ENCODE measurements at places on chromosomes 5 and 9.

DNA sequence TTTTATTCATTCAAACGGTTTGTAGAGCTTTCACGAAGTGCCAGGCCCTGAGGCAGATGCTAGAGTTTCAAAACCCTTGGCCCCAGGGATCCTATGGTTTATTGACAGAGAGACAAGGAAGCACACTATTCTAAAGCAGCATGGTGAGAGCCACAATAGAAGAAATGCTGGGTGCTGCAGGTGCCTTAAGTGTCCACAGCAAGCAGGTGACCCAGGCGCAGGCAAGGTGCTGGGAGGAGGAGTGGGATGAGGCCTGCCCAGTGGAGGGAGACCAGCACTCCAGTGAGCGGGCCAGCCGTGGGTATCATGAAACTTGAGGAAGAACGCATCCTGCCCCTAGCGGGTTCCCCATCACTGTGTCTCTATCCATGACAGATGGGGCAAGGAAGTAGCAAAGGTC lies 71.0 kb downstream of the OSMR start:
- no peak for DNase-seq
- H3K4me3 ChIP-seq: no peak overlapping the region
- no peak overlapping the region for H3K27ac ChIP-seq
- no peaks in the 10 kb centered on the region for H3K27me3 ChIP-seq
- no peaks in the 10 kb centered on the region for H3K36me3 ChIP-seq

- no peak overlapping the region for H3K27ac ChIP-seq
- no peak for DNase-seq
- no peaks in the 10 kb centered on the region for H3K27me3 ChIP-seq
- no peaks in the 10 kb centered on the region for H3K4me1 ChIP-seq
- no peaks in the 10 kb centered on the region for H3K36me3 ChIP-seq
- H3K4me3 ChIP-seq: no peak overlapping the region
These were observed 87.1 kb downstream of the AMBP start for GRCh38 chr9:113990975-113991471.

GRCh38 chr5:107766972-107767371 lies 96.2 kb upstream of the EFNA5 start:
- peaks cover 4% of the 10 kb centered on the region for H3K4me1 ChIP-seq
- no peaks in the 10 kb centered on the region for H3K27me3 ChIP-seq
- no peak overlapping the region for H3K27ac ChIP-seq
- no peak for DNase-seq

- peak; percentile 20 for DNase-seq
- H3K4me1 ChIP-seq: no peaks in the 10 kb centered on the region
- no peaks in the 10 kb centered on the region for H3K27me3 ChIP-seq
- no peaks in the 10 kb centered on the region for H3K36me3 ChIP-seq
- no peak overlapping the region for H3K27ac ChIP-seq
- H3K4me3 ChIP-seq: no peak overlapping the region
These were observed 252.1 kb downstream of the CRB2 start for GRCh38 chr9:123608104-123608503.

DNA sequence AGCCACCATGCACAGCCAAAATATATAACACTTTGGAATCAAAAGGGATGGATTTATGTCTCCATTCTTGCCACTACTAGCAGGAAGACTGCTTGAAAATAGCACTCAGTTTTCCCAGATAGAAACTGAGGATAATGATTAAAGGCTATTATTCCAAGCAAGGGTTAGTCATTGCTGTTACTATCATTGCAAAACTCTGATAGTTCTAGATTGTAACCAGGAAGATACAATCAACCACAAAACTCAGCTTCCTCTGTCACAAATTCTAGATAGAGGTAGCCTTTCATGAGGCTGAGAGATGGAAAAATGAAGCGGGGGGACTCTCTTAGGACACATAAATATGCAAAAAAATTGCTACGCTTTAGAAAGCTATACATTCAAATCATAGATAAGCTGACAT lies 3.1 kb downstream of the ANXA1 start:
- no peak for DNase-seq
- no peaks in the 10 kb centered on the region for H3K36me3 ChIP-seq
- H3K27ac ChIP-seq: no peak overlapping the region
- H3K4me1 ChIP-seq: peaks cover 5% of the 10 kb centered on the region
- H3K27me3 ChIP-seq: no peaks in the 10 kb centered on the region

GRCh38 chr9:130220352-130220751 lies 45.2 kb upstream of the HMCN2 start:
- no peaks in the 10 kb centered on the region for H3K27me3 ChIP-seq
- DNase-seq: no peak
- H3K36me3 ChIP-seq: peaks cover 7% of the 10 kb centered on the region
- no peak overlapping the region for H3K27ac ChIP-seq
- H3K4me3 ChIP-seq: no peak overlapping the region
- H3K4me1 ChIP-seq: no peaks in the 10 kb centered on the region

- no peak overlapping the region for H3K27ac ChIP-seq
- no peaks in the 10 kb centered on the region for H3K27me3 ChIP-seq
- H3K4me1 ChIP-seq: 0 out of 2 replicates have a peak, but pooled peaks cover 2% of the 10 kb centered on the region
- no peak for DNase-seq
These were observed 60.2 kb upstream of the PIP5K1B start for GRCh38 chr9:68644831-68645230.

DNA sequence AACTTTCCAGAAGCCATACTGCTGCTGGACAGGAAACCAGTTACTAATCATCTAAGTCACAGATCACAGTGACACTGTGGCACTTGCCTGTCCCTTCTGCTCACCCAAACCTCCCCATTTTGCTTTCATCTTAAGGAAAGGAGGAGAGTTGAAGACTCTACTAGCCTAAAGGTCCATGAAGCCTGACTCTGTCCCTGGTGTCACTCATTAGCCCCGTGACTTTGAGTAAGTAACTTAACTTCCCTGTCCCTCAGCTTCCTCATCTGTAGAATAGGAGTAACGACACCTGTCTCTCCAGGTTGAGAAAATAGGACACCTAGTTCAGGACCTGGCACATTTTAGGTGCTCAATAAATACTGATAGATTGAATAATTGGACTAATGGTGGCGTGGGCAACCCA lies 536 bp upstream of the SLC6A7 start:
- H3K4me3 ChIP-seq: peak overlapping the region; percentile 61
- DNase-seq: no peak
- H3K27ac ChIP-seq: no peak overlapping the region
- peaks cover 62% of the 10 kb centered on the region for H3K27me3 ChIP-seq
- H3K4me1 ChIP-seq: peaks cover 11% of the 10 kb centered on the region

GRCh38 chr9:79224672-79225433 lies 346.9 kb upstream of the TLE4 start:
- H3K27me3 ChIP-seq: no peaks in the 10 kb centered on the region
- no peak overlapping the region for H3K27ac ChIP-seq
- no peaks in the 10 kb centered on the region for H3K36me3 ChIP-seq

GRCh38 chr5:172744123-172745104 lies 26.6 kb downstream of the DUSP1 start:
- H3K27me3 ChIP-seq: peaks cover 6% of the 10 kb centered on the region
- no peak for DNase-seq
- no peak overlapping the region for H3K4me3 ChIP-seq
- no peaks in the 10 kb centered on the region for H3K36me3 ChIP-seq

- no peaks in the 10 kb centered on the region for H3K4me1 ChIP-seq
- no peaks in the 10 kb centered on the region for H3K27me3 ChIP-seq
- no peak overlapping the region for H3K27ac ChIP-seq
- DNase-seq: no peak
- H3K36me3 ChIP-seq: peaks cover 4% of the 10 kb centered on the region
These were observed 1.5 kb downstream of the THG1L start for GRCh38 chr5:157732596-157733262.

GRCh38 chr9:95508968-95509850 lies 7.6 kb downstream of the PTCH1 start:
- 0 out of 2 replicates have a peak overlapping the region, but pooled peaks have one; percentile 24 for H3K27ac ChIP-seq
- H3K36me3 ChIP-seq: no peaks in the 10 kb centered on the region
- DNase-seq: peak; percentile 82
- H3K4me3 ChIP-seq: peak overlapping the region; percentile 85
- peaks cover 19% of the 10 kb centered on the region for H3K27me3 ChIP-seq

DNA sequence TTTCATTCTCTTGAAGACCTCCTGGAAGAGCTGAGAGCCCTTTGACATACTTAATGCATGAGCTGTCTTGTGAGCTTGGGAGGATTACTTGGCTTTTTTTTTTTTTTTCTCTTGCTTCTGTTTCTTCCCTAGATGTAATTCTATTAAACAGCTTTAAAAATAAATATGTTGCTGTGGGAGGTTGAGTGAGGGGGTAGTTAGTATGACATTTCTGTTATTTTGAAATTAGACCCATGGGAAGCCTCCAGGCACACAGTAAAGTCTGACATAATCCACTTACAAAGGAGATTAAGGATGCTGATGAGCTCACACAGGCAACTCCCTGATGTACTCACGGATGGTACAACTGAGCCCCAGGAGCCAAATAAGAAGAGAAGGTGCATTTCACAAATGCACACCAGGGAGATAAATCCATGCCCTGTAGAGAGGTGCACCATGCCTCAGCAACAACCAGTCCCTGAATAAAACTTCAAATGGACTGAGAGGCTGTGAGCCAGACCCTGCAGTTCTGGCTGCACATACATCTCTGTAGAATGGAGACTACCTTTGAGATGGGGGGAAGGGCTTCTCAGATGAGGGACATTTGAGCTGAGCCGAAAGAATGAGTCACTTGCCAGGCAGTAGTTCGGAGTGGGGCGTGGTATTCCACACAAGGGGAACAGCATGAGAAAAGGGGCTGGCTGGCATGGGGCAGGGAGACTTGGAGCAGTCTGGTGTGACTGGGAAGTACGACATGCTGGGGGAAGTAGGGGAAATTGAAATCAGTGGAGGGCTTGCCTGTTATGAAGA lies 68.7 kb downstream of the ACTL7B start:
- H3K27me3 ChIP-seq: no peaks in the 10 kb centered on the region
- no peaks in the 10 kb centered on the region for H3K36me3 ChIP-seq
- H3K27ac ChIP-seq: no peak overlapping the region
- H3K4me3 ChIP-seq: no peak overlapping the region

DNA sequence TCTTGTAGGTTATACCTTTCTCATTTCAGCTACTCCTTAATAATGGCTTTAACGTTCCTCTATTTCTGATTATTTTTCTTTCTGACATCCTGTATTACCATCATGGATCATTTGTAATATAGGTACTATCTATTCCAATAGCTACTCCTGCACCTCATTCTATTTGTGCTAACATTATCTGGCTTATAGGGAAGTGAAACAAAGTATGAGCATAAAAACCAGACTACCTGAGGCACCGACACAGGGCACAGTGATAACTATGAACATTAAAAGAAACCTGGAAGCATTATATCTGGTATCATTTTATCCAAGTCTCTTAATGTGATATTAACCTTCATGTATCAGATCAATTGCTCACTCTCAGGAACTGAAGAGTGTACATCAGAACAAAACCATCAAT lies 407.3 kb downstream of the DMRT2 start:
- no peak overlapping the region for H3K4me3 ChIP-seq
- H3K27ac ChIP-seq: no peak overlapping the region
- no peaks in the 10 kb centered on the region for H3K36me3 ChIP-seq
- DNase-seq: no peak

DNA sequence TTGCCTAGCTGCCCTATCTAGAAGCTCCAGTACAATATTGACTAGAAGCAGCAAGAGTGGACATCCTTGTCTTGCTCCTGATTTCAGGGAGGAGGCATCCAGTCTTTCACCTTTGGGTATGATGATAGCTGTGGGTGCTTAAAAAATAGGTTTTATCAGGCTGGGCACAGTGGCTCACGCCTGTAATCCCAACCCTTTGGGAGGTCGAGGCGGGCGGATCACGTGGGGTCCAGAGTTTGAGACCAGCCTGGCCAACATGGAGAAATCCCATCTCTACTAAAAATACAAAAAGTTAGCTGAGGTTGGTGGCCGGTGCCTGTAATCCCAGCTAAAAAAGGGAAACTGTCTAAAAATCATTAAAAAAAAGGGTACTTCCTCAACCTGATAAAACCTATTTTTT lies 2.0 kb upstream of the CAMSAP1 start:
- peaks cover 6% of the 10 kb centered on the region for H3K36me3 ChIP-seq
- H3K27me3 ChIP-seq: peaks cover 3% of the 10 kb centered on the region
- no peak overlapping the region for H3K4me3 ChIP-seq
- H3K4me1 ChIP-seq: peaks cover 9% of the 10 kb centered on the region
- H3K27ac ChIP-seq: no peak overlapping the region

GRCh38 chr5:2147504-2148311 lies 265.0 kb upstream of the IRX4 start:
- H3K27ac ChIP-seq: no peak overlapping the region
- H3K4me1 ChIP-seq: peaks cover 9% of the 10 kb centered on the region
- no peaks in the 10 kb centered on the region for H3K27me3 ChIP-seq
- H3K4me3 ChIP-seq: no peak overlapping the region

DNA sequence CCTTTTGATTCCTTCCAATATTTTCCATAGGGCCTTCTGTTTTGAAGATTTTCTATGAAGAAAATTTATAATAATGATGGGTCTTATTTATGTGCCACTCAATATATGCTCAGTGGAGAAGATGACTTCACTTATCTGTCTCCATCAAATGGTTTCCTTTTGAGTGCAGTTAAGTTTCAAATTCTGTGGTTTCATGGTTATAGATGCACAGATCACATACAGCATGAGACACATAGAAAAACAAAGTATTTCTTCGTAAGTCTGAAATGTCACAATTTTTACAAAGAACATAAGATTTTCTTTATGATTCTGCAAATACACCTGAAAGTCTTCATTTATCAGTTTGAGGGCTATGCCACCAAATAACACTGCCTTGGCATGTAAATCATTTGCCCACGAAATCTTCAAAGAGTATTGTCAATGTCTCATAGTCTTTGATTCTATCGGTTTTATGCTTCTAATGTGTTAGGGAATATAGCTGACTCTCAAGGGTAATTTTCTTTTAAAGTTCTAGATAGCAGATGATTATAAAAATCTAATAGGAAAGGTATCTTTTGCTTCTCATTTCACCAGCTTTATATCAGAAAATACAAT lies 14.1 kb downstream of the CFAP95 start:
- no peak for DNase-seq
- H3K36me3 ChIP-seq: no peaks in the 10 kb centered on the region
- H3K27me3 ChIP-seq: no peaks in the 10 kb centered on the region
- no peak overlapping the region for H3K4me3 ChIP-seq
- no peak overlapping the region for H3K27ac ChIP-seq

DNA sequence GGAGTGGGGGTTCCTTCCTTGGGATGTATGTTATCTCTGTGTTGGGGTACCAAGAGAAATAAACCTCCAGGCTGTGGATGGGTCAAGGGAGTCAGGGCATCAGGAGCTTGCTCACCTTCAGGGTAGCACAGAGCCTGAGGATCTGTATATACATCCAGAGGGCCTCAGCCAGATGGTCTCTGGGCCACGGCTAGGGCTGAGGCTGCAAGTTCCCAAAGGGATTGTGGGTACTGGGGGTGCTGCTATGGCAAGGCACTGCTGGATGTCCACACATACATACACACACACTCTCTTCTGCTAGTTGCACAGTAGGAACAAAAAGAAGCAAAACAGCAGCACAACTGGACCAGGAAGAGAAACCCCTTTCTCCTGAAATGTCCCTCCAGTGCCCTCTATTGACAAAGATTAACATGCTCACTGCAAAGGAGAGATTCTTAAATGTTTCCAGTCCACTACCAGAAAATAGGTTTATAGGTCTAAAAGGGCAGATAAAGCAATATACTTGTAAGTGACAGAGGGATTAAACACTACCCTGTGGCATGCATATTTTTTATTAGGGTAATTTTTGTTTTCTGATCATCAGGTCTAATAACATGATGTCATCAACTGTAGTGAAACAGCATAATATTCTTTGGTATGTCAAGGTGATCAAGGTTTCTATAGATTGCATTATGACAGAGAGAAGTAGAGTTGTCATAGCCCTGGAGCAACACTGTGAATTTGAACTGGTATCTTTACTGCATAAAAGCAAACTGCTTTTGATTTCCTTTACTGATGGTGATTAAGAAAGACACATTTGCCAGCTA lies 56.3 kb upstream of the KCNN2 start:
- H3K27ac ChIP-seq: no peak overlapping the region
- no peaks in the 10 kb centered on the region for H3K36me3 ChIP-seq
